ENCODE measurements at places on chromosomes 6 and 20.

DNA sequence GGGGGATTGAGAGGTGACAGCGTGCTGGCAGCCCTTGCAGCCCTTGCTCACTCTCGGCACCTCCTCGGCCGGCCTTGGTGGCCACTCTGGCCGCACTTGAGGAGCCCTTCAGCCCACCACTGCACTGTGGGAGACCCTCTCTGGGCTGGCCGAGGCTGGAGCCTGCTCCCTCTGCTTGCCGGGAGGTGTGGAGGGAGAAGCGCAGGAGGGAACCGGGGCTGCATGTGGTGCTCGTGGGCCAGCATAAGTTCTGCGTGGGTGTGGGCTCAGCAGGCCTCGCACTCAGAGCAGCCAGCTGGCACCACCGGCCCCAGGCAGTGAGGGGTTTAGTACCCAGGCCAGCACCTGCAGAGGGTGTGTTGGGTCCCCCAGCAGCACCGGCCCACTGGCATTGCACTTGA lies 912.2 kb upstream of the ADGRB3 start:
- no peak for DNase-seq

- no peak for DNase-seq
These were observed 46.4 kb downstream of the CLVS2 start for GRCh38 chr6:123042401-123042800.

- DNase-seq, result no peak
These were observed 30.9 kb downstream of the MAP3K5 start for GRCh38 chr6:136761227-136761922.

DNA sequence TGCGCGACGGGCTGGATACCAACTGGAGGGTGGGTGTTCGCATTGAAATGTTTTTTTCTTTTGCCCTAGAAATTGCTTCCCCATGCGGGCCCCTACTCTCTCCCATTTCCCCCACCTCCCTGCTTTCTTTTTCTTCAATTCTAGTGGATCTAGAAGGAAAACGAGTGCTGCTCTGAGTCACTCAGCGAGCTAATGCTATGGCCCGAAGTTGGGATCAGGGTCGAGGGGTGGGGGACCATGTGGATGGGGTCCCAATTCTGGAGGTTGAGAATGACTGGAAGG lies 71.5 kb downstream of the SOX4 start:
- DNase-seq, result no peak

DNA sequence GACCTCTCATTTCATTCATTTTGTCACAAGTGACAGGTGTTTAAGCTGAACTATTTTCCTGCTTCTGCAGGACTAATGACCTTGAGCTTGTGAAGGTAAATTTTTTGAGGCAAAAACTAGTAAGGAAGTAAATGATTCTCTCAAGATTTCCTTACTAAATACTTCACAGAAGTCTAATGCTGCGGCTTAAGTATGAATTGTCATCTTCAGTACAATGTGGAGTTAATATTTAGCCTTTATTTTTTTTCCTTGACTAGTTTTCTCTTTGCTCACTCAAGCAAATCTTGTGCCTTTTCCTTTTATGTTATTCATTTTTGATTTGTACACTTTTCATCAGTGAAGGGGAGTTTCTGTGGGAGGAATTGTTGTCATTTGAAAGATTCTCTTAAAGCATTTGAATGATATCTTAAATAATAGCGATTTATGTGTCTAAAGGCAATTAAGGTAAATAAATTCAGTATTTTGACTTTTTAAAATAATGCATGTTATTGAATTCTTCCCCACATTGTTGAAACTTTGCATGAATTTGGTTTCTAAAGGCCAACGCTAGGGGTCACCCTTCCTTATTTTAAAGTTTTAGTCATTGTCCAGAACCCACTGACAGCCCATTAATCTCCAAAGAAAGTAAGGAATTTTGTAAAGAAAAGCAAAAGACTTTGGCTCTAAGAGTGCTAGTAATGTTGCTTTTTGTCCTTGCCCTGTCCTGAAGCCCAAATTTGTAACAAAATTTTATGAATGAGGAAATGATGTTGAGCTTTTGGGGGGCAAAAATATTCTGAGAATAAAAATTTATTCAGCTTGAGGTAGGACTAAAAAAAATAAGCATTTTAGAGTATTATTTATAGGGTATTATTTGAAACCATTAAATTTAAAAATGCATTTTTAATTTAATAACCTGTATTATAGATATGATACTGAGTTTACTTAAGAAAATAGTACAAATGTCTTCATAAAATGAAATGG lies 157.4 kb upstream of the LAMA2 start:
- DNase-seq, result no peak

GRCh38 chr20:51583499-51583898 lies 41.0 kb upstream of the NFATC2 start:
- DNase-seq, result no peak

- no peak for DNase-seq
These were observed 21.3 kb downstream of the ZNF341 start for GRCh38 chr20:33753143-33753542.

GRCh38 chr6:167972193-167972592 lies 25.3 kb upstream of the KIF25 start:
- no peak for DNase-seq

- DNase-seq, result no peak
These were observed 332.5 kb upstream of the CITED2 start for GRCh38 chr6:139706912-139707311.

DNA sequence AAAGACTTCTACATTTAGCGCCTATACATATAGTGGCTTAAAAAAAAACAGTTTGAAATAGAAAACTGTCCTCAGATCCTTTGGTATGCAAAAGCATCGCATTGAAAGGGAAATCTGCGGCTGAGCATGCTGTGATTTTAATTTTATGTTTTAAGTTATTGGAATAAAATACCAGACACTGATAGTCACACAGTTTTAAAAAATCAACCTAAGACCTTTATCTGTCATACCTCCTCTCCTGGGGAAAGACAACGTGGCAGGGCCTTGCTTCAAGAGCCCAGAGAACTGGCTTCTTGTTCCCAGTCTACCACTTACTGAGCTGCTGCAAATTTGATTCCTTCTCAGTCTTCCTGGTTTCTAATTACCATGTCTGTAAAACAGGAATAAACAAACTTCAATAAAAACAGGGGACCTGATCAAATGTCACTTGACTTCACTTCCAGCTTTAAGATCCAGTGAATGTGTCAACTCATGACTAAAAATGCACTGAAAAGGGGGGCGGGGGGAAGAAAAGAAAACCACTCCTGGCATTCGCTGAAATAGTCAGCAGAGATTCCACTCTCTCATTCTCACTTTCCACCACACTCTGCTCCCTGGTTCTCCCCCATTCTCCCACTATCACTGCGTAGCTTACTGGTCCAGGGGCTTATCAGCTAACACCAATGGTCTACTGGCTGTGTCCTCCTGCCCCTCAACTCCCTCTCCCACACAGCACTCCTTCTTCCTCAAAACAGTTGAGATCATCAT lies 494.7 kb upstream of the MARCKS start:
- no peak for DNase-seq

DNA sequence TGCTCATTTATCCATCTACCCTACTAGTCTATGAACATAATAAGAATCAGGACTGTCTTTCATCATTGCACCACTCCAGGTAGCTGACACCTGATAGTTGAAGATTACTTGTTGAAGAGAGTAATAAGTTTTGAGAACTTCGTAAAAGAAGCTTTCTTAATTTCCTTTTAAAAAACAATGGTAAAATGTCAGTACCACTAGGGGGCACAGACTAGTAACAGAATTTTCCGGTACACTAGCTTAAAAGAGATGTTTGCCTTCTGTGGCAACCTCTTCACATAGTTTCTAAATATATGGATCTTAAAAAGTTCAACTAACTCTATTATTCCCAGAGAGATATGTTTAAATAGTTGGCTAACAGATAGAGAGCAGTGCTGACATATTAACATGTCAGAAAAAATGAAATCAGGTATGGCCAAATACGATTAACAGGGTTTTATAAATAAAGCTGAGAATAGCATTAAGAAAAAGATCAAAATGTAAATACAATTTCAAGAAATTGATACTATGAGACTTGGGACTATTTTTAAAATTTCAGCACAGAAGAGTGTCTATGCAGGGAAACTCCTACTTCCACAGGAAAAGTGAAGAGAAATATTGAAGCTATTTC lies 5.4 kb upstream of the KCNQ5 start:
- no peak for DNase-seq

- no peak for DNase-seq
These were observed 2.5 kb downstream of the PMEPA1 start for GRCh38 chr20:57707320-57707719.
